ENCODE measurements at places on chromosomes 12 and 14.

DNA sequence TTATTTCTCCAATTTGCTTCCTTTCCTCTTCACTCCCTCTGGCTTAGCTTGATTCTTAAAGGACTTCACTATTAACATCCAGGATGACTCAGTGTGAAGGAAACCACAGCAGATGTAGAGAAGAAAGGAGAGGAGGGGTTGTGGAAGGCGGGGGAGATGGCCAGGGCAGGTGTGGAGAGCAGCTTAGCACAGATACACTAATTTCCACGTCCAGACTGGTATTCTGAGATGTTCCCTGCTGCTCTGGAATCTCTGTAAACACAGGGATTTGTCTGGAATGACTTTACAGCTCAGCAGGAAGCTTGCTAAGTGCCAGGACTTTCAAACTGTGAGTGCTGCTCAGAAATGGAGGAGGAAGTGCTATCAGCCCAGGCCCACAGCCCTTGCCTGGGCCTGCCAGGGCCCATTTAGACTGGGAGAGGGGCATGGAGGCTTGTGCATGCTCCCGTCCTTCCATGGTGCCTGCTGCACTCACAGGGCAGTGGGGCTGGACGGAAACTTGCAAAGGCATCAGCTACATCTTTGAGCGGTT, 202.5 kb upstream of the DDHD1 start:
- DNase-seq, result peak; percentile 61

- no peak for DNase-seq
Measured at GRCh38 chr14:65946494-65946893, 534.0 kb downstream of the FUT8 start.

GRCh38 chr14:73243341-73243740, 6.0 kb downstream of the PAPLN start:
- DNase-seq, result no peak

GRCh38 chr12:108930155-108930554, 50.3 kb downstream of the DAO start:
- DNase-seq, result no peak

- DNase-seq, result peak; percentile 60
Measured at GRCh38 chr14:22980672-22981089, 1.7 kb downstream of the AJUBA start.

DNA sequence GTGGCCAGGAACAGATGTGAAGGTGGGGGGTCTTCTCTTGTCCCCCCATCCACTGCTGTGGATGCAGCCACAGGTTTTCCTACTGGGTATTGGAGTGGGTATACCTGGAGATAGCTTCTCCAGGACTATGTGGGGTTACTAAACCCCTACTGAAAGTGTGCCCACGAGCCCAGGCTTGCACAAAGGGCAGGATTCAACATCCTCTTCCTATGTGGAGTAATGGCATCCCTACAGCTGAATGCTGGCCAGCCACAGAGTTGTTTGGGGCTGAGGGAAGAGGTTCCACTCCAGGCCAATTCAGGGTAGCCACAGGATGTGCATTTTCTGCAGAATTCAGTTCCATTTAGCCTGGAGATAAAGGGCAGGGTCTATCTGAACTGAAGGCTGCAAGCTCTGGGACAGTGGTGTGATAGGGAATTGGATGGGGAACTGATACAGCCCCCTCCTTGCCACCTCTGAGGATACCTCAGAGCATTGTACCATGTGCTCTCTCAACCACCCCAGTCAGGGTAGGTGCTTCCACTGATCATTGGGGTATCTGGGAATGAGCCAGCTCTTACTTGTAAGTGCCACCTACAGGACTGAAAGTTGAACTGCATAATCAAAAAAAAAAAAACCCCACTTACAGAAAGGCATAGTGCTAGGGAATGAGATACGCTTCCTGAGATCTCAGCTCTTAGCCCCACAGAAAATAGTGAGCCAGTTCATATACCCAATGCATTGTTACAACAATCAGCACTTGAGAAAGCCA, 187.1 kb downstream of the KITLG start:
- no peak for DNase-seq

- no peak for DNase-seq
Measured at GRCh38 chr12:74391283-74391682, 146.4 kb upstream of the ATXN7L3B start.

- no peak for DNase-seq
Measured at GRCh38 chr14:94710731-94711130, 59.2 kb downstream of the GSC start.

DNA sequence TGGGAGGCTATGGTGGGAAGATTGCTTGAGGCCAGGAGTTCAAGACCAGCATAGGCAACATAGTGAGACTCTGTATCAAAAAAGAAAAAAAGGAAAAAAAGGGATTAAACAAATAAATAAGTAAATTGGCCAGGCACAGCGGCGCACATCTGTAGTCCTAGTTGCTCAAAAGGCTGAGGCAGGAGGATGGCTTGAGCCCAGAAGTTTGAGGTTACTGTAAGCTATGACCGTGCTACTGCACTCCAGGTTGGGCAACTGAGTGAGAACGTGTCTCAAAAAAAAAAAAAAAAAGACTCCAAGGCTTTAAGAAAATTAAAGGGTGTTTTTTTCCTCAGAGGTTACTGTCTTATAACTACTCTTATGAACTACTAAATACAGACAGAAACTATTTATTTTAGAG, 11.7 kb downstream of the BEST3 start:
- no peak for DNase-seq

Data from lung (tissue), 17 donors.